ENCODE measurements at places on chromosomes 5 and 9. TPM values are rescaled to one million over a fixed set of nuclear protein-coding genes. Genes with fewer than 3 reads are reported as not detected.

The CAVIN4 gene
- 0.13 TPM for polyA plus RNA-seq

The DBH gene
- 0.28 TPM for polyA plus RNA-seq

The NOL6 gene
- polyA plus RNA-seq = 14.5 TPM

The CREBRF gene
- polyA plus RNA-seq = 15.6 TPM

The BTNL3 gene
- polyA plus RNA-seq = not detected

The BAG1 gene
- polyA plus RNA-seq = 67.8 TPM
